Uterus (tissue), 4 donors: ENCODE measurements at places on chromosomes 7 and 10. TPM values are rescaled to one million over a fixed set of nuclear protein-coding genes. Genes with fewer than 3 reads are reported as not detected.

TMEM213 gene
- not detected for total RNA-seq

NXPH1 gene
- total RNA-seq, result not detected

FMC1 gene
- 4.1 TPM for total RNA-seq

ZNF12 gene
- total RNA-seq, result 54.7 TPM

FOXP2 gene
- 17.8 TPM for total RNA-seq

CCDC172 gene
- total RNA-seq, result not detected

BAIAP2L1 gene
- total RNA-seq, result 2.1 TPM

HECW1 gene
- not detected for total RNA-seq

SPDYE2B gene
- not detected for total RNA-seq

MBL2 gene
- total RNA-seq, result not detected

GIMAP8 gene
- total RNA-seq, result 19.7 TPM

INSYN2A gene
- total RNA-seq, result not detected

APBB1IP gene
- total RNA-seq, result 1.2 TPM

PON3 gene
- total RNA-seq, result not detected

PLXNA4 gene
- 9.7 TPM for total RNA-seq

UPK3B gene
- total RNA-seq, result 7.3 TPM

CPA2 gene
- not detected for total RNA-seq

FGFR2 gene
- 27.4 TPM for total RNA-seq

TEX36 gene
- total RNA-seq, result not detected

GSDME gene
- 25.5 TPM for total RNA-seq

CTTNBP2 gene
- 16.4 TPM for total RNA-seq

TMEM270 gene
- not detected for total RNA-seq

TMEM130 gene
- 3.9 TPM for total RNA-seq

NEUROD6 gene
- total RNA-seq, result not detected

GPR15LG gene
- total RNA-seq, result not detected

KDM7A gene
- total RNA-seq, result 11.8 TPM

ZCWPW1 gene
- 1.5 TPM for total RNA-seq

C1GALT1 gene
- total RNA-seq, result 41.6 TPM

WEE2 gene
- 0.07 TPM for total RNA-seq

SEC31B gene
- 8.6 TPM for total RNA-seq

GARIN1A gene
- total RNA-seq, result 6.6 TPM

NUDT1 gene
- 13.1 TPM for total RNA-seq

MALRD1 gene
- total RNA-seq, result 1.1 TPM

SPDYE5 gene
- not detected for total RNA-seq

KEL gene
- total RNA-seq, result 1.8 TPM

PNLIPRP3 gene
- total RNA-seq, result not detected

OR2A7 gene
- total RNA-seq, result 3.8 TPM
